GDM1 (cell line): ENCODE measurements at places on chromosomes 3 and 15.

DNA sequence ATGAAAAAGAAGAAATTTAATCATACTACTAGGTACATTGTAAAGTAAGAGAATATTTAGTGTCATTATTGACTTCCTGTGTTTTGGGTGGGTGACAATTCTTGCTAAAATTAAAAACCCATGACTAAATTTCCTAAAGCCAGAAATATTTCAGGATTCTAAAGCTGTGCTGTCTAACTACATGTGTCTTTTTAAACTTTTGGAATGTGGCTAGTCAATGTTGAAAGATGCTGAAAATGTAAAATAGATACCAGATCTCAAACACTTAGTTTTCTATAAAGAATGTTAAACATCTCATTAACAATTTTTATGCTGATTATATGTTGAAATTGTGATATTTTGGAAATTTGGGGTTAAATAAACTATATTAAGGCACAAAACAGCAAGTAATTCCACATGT lies 308.9 kb upstream of the TMCO5A start:
- DNase-seq = no peak

DNA sequence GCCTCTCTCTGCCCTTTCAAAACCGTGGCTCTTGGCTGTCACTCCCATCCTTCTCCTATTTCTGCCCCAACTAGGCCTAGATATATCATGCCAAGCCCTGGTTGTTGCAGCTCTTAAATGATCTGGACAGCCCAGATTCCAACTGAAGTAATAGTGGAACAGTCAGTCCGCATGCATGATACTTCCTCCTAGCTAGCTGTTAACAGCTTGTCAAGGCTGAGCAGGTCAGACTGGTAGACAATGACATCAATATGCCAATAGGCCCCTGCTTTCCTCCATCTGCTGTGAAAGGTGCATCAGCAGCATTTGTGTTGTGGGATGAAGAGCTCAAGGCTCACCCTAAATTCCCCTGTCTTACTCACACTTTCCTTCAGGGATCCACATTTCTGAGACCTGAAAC lies 527.7 kb upstream of the TGFBR2 start:
- no peak for DNase-seq

DNA sequence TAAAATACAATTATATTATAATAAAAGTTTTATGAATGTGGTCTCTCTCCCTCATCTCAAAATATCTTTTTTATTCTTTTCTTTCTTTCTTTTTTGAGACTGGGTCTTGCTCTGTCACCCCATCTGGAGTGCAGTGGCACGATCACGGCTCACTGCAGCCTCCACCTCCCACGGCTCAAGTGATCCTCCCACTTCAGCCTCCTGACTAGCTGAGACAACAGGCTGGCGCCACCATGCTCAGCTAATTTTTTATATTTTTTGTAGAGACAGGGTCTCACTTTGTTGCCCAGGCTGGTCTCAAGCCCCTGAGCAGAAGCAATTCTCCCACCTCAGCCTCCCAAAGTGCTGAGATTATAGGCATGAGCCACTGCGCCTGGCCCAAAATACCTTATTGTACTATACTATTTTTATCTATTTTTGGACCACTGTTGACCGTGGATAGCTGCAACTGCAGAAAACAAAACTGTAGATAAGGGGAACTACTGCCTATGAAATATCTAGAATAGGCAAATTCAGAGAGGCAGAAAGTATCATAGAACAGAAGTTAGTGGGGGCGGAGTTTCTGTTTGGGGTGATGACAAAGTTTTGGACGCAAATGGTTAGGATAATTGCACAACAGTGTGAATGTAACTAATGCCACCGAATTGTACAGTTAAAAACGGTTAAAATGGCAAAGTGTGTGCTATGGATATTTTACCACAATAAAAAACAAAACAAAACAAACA lies 66.6 kb downstream of the SLC12A8 start:
- no peak for DNase-seq

- DNase-seq = no peak
Measured at GRCh38 chr3:110164632-110165369, 827.5 kb upstream of the DPPA4 start.

GRCh38 chr15:67915461-67916374 lies 75.9 kb upstream of the RNU6-1 start:
- DNase-seq = no peak

DNA sequence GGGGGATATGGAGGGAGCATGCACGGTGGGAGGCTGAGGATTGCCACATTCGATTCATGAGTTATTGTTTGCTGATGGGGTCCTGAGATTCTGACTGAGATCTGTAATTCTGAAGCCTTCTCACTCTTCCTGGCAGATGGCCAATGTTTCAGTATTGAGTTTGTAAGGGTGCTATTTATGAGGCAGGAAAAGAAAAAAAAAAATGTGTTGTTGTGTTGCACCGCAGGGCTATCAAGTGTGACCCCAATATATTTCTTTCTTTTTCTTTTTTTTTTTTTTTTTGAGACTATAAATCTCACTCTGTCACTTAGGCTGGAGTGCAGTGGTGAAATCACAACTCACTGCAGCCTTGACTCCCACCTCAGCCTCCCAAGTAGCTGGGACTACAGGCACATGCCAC lies 3.2 kb upstream of the SENP2 start:
- DNase-seq = no peak

- DNase-seq = peak; percentile 15
Measured at GRCh38 chr15:43285609-43286037, 18.9 kb upstream of the TGM5 start.

GRCh38 chr3:197746209-197746608 lies 3.5 kb upstream of the FYTTD1 start:
- DNase-seq = no peak

GRCh38 chr3:16932877-16933276 lies 48.1 kb downstream of the PLCL2 start:
- no peak for DNase-seq

- DNase-seq = no peak
Measured at GRCh38 chr3:154540950-154541604, 111.1 kb upstream of the GPR149 start.

DNA sequence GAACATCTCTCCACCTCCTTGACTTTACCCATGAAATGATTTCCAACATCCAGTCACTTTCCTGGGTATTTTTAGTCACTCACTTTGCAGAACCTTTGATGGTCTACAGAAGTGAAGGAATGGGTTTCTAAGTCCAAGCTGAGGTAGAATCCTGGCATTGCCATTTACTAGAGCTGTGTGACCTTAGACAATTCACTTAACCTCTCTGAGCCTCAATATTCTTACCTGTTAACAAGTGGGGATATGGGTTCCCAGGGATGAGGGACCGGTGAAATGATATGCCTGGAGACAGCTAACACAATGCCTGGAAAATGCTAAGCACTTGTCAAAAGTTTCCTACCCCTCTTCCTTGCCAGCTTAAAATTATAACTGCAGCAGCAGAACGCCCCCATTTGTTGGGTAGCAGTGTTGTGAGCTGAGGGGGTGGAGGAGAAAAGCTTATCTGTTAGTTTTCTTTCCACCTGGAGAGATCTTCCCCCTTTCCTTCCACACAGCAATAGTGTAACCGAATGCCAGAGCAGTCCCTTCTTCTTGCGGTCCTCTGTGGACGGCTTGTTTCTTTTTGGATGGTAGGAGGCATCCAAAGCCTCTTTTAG lies 319.2 kb upstream of the LRRFIP2 start:
- no peak for DNase-seq

GRCh38 chr3:14462738-14463137 lies 60.3 kb downstream of the SLC6A6 start:
- DNase-seq = no peak

DNA sequence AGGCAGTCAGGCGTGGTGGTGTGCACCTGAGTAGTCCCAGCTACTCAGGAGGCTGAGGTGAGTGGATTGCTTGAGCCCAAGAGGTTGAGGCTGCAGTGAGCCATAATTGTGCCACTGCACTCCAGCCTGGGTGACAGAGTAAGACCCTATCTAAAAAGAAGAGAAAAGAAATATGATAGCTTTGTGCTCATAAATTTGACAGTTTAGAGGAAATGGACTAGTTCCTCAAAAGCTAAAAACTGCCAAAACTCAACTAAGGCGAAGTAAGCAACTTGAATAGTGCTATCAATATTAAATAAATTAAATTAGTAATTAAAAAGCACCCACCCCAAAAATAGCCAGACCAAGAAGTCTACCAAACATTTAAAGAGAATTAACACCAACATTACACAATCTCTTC lies 24.5 kb upstream of the SLC15A2 start:
- DNase-seq = no peak

DNA sequence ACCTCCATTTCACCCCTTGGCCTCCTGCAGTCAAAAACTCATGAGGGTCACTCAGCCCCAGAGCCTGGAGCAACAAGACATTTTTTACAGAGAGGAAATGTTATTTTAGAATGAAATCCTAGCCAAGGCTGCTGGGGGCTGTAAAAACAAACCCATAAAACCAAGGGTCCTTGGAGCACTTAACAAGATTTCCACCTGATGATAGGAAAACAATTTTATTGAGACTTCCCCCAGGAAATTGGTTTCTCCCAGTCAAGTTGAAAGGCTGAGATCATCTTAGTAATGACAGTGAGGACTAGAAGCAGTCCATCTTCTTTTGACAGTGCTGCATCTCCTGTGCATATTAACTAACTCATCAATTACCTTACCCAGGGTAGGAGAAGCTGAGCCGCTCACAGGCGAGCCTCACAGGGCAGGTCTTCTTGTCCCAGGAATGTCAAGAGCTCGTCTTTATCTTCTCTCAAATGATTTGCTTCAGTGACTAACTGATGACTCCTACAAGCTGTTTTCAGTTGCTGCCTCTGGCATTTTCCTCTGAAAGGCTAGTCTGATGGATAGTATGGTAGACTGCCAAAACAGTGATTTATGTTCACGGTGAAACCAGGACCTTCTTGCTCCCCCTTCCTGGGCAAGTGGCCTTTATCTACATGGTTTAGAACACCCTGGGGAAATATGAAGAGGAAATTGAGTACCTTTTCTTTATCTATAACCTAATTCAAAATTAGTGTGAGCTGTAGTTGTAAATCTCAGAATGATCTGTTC lies 34.6 kb upstream of the AEN start:
- DNase-seq = no peak

GRCh38 chr15:92343924-92344643 lies 49.6 kb upstream of the ST8SIA2 start:
- no peak for DNase-seq

GRCh38 chr3:81778678-81779182 lies 17.3 kb upstream of the GBE1 start:
- DNase-seq = no peak

DNA sequence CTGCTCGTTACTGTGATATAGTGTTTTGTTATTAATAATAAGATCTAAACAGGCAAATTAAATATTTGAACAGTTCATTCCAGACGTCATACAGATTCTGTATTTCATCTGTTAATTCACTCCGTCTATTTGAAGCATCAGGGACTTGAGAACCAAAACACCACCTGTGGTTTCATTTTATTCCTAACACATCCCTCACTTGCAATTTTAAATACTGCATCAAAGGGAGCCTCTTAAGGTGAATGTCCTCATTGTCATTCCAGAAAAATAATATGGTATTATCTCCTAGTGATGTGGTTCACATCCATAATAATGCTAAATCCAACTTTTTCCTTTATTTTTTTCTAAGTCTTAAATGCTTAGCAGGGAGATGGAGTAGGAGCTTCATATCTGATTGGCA lies 1390.9 kb upstream of the CADM2 start:
- no peak for DNase-seq

DNA sequence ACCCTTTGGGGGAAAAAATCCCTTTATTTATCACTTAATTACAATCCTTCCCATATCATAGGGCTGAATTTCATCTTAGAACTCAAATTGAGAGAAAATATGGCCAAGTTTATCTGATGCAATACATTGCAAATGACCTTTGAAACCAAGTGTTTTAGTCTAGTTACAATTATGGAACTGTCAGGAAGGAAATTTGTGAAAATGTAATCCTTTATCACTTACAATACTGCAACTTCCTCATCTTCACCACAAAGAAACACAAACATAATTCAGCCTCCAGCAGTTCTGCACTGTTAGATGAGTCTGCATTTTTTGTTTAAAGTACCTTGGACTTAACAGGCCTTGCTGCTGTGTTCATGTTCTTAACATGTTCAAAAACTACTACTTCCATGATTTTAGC lies 4.6 kb downstream of the CCPG1 start:
- peak; percentile 69 for DNase-seq

DNA sequence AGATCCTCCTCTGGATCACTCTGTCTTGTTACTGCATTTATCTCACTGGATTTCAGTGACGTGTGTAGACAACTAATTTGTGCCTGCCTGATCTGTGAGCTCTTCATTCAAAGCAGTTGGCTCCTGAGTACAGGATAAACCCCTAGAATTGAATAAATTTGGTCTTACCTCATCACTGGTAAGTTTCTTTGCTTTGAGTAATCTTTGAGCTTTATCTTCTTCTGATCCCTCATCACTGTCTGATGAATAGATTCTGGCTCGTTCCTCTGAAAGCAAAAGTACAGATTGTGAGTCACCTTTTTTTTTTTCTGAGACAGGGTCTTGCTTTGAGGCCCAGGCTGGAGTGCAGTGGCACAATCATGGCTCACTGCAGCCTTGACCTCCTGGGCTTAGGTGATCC lies 24.5 kb downstream of the LEO1 start:
- no peak for DNase-seq

GRCh38 chr3:128275316-128276145 lies 122.2 kb downstream of the EEFSEC start:
- DNase-seq = no peak

- no peak for DNase-seq
Measured at GRCh38 chr15:98401029-98401428, 247.3 kb upstream of the IGF1R start.

DNA sequence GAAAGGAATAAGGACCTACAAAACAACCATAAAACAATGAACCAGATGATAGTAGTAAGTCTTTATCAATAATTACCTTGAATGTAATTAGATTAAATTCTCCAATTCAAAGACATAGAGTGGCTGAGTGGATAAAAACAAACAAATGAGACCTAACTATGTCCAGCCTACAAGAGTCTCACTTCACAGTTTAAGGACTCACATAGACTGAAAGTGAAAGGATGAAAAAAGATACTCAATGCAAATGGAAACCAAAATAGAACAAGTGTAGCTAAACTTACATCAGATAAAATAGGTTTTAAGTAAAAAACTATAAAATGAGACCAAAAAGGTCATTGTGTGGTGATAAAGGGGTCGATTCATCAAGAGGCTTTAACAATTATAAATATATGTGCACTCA lies 21.9 kb upstream of the NR1I2 start:
- no peak for DNase-seq

DNA sequence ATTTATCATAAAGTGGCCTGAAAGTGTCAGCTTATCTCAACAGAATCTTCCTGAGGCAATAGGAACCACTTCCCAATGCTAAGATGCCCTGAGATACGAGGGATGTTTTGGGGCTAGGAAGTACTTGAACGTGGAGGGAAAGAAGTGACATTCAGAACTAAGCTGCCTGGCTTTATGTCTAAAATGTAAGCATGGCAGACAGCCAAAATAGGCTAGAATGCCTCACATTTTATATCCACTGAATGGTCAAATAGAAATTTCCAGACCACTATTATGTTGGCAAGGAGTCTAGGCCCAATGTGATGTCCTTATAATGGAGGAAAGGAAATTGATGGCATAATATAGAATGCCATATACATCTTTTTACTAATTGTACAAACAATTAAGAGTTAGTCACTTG lies 154.9 kb downstream of the PEX5L start:
- no peak for DNase-seq
